ENCODE measurements at places on chromosomes 2 and 18.

DNA sequence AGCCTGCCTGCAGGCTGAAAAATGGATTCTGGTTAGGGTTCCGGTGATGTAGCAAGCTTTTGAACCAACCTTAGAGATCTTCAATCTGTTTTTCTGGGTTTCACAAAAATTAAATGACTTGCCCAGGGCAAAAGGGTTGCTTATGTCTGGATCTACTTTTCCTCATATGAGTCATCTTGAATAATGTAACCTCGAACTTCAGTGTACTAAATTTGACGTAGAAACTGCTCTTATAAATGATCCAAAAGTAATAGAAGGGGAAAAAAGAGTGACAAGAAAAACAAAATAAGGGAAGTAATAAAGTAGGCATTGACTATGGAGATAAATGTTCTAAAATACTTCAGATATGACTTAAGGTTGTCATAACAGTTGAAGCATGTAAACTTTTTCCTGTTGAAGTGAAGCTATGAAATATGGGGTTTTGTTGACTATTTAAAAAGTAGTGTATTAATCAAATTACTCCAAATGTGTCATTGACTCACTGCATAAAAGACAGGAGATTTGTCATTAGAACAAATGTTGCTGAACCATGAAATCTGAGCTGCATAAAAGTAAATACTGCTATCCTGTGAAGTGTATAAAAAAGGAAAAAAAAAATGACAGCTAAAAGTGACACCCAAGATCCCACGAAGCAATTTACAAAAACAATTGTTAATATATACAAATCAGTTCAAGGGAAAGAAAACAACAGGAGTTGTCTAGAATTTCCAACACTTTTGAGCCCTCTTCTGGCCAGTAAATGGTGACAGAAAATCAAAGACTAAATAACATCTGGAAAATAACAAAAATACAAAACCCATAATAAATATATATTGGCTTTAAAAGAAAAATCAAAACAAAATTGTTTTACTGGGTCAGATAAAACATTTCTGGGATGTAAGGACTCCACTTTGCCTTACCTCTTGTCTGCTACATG lies 103.6 kb upstream of the SERPINE2 start:
- no peak for DNase-seq

- DNase-seq, result no peak
These were observed 44.3 kb upstream of the CABYR start for GRCh38 chr18:24094561-24094960.

DNA sequence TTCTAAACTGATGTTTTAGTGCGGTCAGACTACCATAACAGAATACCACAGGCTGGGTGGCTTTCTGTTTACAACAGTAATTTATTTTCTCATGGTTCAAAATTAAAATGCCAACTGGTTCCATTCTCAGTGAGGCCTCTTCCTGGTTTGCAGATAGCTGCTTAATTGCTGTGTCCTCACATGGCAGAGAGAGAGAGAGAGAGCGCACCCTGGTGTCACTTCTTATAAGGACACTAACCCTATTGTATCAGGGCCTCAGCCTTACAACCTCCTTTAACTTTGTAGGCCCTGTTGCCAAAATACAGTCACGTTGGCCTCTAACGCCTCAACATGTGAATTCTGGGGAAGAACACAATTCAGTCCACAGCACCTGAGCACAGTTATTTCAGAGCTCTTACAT lies 37.5 kb upstream of the ZNF385B start:
- no peak for DNase-seq

DNA sequence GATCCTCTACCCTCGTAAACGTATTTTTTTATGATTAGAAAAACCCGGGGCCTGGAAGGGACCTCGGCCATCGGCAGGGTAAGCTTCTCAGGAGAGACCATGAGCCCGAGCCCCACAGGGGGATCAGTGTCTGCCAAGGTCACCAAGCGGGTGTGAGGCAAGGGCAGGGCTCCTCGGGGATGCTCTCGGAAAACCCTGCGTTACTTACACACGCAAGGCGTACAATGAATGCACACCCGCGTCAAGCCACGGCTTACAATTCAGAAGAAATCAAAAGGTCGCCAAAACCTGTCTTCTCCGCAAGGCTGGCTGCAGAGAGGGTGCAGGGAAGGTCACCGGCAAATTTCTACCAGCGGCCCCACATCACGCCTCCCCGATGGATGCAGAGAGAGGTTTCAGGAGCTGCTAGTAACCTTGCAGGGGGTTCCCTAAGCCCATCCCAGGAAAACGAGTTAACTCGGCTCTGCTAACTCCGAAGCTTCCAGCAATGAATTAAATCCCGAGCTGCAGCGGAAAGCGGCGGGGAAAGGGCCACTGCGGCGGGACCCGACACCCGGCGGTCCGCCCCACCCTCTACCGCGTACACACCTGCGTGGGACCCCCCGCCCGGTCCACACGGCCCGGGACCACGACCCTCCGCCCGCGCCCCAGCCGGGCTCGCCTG lies 638 bp downstream of the ST3GAL5 start:
- peak; percentile 71 for DNase-seq

- DNase-seq, result no peak
These were observed 238.5 kb downstream of the WDR7 start for GRCh38 chr18:56889621-56890020.

DNA sequence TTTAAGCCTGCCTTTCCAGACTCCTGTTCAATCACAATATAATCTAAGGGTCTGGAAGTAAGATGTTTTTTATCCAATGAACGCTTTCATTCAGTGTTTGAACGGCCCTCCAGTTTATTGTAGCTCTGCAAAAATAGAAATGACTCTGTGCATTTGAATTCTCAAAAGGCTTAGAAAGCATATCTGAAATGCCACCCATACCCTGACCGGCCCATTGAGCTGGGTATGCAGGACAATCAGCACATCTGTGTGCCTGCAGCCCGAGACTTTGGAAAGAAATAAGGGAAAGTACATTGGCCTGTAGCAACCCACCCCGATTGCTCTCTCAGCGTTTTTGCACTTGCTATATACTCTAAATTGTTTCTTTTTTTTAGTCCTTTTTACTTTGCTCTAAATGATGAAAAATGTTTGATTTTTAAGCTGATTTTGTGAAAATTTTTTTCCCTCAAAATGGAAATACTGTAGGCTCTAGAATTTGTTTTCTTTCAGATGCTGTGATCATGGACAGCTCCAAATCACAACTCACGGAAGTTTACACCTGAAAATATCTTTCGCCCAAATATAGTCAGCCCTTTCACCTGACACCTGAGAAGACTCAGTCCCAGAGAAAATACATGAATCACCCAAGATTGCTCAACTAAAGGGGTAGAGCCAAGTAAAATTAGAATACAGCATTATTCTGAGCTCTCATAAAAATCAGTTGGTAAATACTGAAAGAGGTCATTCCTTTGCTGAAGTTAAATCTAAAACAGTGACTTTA lies 194.5 kb upstream of the SIX3 start:
- DNase-seq, result no peak

GRCh38 chr2:45470531-45470930 lies 140.5 kb downstream of the SRBD1 start:
- no peak for DNase-seq

GRCh38 chr2:114769110-114769509 lies 326.7 kb downstream of the DPP10 start:
- DNase-seq, result peak; percentile 5

DNA sequence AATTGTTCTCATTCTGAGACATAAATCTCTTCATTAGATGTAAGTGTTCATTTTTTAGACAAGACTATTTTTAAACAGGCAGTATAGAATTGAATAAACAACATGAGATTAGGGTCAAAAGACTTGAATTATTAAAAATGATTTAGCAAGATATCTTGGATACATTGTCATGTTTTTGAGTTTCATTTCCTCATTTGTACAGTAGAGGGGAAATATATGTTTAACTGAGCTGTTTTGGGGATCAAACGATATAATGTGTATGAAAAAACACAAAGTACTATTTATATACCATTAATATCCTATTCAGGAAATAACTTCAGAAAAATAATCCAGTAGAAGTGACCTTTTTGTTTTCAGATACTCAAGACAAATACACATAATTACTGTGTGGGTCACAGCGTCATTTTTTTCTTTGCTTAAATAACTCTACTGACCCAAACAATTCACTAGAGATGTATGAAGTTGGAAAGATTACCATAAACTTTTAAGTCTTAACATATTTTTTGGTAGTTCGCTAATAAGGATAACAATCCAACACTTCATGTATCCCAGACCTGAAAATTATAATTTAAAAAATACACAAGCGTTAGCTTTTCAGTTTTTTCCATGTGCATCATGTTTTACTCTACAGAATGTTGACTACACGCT lies 896 bp upstream of the ASXL3 start:
- DNase-seq, result no peak

DNA sequence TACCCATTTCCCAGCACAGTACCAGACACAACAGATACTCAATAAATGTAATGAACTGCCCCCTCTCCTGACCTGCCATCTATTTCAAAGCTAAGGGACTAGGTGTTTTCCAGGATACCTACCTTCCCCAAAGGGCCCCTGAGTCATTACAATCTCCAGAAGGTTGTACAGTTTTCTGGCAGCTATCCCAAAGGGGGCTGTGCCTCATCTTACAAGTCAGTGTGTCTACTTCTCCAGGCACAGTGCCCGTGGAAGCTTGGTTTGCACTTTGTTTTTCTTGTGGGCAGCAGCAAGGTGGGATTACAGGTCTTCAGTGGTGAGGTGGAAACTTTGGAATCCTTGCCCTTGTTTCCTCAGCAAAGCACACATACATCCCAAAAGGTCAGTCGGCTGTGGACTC lies 62.8 kb upstream of the CYP26B1 start:
- DNase-seq, result no peak

GRCh38 chr2:238027058-238027457 lies 33.7 kb upstream of the SCLY start:
- no peak for DNase-seq

DNA sequence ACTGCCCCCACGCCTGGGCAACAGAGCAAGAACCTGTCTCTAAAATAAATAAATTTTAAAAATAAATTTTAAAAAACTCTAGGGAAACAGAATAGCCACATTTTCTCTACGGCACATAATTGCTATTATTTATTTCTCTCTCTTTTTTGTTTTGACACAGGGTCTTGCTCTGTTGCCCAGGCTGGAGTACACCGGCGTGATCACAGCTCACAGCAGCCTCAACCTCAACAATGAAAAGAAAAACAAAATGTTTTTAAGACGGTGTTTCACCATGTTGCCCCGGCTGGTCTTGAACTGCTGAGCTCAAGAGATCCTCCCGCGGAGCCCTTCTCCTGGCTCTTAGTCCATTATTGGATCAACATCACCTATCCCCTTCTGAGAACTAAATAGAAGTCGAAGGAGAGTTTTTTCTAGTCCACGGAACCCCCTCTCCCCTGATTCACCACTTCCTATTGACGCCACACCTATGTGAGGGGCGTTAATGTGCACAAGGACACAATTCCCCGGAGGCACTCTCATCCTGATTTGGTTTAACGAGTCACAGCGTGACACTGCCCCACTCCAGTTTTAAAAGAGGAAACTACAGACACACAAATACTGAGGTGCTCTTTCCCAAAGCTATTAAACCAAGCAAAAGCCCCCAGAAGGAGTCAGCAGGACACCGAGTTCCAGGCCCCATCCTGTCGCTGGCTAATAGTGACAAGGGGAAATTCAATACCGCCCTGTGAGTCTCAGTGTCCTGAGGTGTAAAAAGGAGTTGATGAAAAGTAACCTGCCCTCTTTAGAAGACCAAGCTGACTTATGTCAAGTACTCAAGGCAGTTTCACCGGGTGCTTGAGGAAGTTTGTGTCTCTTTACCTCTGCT lies 1.1 kb downstream of the NPC1 start:
- peak; percentile 44 for DNase-seq

DNA sequence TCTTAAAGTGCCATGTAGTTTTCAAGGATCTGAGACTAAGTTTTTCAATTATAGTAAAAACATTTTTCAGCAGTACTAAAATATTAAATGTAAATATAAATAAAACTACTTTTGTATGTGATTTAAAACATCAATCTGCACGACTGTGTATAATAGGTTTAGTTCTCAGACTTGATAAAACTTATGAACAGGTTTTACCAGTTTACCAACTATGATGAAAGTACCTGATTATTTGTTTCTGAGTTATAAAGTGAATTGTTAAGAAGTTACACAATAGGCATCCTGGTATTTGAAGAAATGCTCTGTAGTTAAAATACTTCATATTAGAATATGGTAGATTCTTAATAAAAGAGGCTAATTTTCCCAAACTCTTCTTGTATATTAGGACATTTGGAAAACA lies 14.8 kb downstream of the RELCH start:
- DNase-seq, result no peak

DNA sequence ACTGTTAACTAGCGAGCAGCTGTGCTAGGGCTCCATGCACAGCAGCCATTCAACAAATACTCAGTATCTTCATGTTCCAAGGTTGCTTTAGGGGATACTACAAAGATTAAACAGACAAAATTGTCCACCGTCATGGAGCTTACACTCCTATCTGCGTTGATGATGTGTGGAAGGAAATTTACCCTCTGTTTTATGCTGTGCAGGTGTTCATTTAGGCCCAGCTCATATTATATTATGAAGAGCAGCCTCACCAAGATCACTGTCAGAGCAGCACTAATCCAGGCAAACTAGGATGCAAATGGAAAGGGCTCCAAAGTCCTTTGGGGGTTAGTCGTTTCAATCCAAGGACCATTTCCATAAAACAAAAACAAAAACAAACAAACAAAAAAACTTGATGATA lies 13.4 kb upstream of the WIPF1 start:
- no peak for DNase-seq

GRCh38 chr2:21774691-21775368 lies 651.1 kb downstream of the TDRD15 start:
- DNase-seq, result no peak

DNA sequence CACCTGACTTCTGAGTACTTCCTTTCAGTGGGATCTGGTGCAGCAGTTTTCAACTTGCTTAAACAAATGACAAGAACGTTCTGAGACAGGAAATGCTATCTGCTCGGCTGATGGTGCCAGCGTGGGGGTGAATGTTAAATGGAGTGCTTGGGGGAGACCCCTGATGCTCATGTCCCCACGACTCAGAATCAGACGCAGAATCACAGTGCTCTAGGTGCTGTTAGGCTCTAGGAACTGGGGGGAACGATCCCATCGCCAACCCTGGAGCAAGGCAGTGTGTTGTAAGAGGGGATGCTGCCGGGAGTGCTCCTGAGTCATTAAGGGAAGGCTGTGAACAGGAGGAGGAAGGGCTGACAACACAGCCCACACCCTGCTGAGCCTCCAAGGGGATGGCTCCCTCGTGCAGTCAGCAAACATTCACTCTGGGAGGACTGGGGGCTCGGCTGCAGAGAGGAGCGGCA lies 34.1 kb upstream of the KCNF1 start:
- no peak for DNase-seq
